ENCODE measurements at places on chromosomes 11 and 22.

- no peak for DNase-seq
Measured at GRCh38 chr11:110512026-110512425, 82.3 kb downstream of the FDX1 start.

DNA sequence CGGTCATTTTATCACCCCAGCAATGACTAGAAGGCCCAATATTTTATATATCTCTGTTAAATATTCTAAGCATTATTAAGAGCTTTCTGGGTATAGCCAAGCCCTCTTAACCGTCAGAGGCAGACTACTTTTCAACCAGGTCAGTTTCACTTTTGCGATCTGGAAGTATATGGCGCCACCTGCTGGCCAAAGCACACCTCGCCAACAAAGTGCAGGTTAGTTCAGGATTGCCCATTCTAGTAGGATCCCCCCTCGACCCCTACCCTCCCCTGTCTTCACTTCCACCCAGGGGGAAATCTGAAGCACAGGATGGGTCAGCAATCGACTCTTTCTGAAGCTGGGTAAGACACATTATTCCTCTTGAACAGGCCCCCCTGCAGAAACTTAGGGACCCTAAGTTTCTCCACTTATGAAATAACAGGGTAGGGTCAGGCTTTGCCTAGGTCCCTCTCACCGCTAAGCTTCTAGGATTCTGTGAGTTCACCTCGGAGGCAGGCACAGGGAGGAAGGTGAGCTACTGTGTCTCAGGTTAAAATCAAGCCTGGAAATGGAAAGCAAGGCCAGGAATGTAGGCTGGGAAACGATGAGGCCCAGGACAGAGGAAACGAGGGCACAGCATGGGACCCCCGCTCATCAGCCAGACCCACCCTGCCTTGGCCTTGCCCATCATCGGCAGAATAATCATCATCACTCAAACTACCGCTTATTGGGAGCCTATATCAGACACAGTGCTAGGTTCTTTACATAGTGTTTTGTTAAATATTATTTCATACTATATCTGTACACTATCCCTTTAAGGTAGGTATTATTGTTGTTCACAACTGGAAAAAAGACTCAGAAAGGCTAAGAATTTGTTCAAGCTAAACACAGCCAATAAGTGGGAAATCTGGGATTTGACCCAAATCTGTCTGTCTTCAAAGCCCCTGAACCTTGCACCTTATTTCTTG, 35.6 kb downstream of the KCNJ1 start:
- DNase-seq, result peak; percentile 42

DNA sequence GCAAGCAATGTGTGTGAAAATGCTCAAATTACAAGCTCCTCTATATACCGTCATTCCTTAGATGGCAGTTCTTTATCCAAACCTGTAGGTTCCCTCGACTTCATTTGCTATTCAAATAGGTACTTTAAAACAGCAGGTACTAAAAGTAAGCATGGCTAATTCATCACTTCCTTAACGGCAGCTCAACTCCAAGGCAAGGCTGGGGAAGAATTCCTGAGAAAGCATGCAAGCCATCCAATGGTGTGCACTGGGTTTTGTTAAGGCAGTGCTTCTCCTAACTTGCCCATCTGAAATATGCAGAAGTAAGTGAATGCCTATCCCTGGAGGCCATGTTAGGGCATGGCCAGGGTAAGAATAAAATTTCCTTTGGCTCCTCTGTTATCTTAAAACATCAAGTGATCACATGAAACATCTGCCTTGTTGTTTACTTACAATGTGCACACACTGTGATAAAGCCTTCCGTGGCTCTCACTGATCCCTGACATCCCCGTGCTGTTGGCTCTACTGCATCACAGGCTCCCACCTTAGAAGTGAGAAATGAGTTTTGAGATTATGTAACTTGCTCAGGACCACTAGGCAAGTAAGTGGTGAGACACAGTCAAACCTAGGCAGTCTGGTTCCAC, 52.1 kb downstream of the SMCO4 start:
- DNase-seq, result no peak

DNA sequence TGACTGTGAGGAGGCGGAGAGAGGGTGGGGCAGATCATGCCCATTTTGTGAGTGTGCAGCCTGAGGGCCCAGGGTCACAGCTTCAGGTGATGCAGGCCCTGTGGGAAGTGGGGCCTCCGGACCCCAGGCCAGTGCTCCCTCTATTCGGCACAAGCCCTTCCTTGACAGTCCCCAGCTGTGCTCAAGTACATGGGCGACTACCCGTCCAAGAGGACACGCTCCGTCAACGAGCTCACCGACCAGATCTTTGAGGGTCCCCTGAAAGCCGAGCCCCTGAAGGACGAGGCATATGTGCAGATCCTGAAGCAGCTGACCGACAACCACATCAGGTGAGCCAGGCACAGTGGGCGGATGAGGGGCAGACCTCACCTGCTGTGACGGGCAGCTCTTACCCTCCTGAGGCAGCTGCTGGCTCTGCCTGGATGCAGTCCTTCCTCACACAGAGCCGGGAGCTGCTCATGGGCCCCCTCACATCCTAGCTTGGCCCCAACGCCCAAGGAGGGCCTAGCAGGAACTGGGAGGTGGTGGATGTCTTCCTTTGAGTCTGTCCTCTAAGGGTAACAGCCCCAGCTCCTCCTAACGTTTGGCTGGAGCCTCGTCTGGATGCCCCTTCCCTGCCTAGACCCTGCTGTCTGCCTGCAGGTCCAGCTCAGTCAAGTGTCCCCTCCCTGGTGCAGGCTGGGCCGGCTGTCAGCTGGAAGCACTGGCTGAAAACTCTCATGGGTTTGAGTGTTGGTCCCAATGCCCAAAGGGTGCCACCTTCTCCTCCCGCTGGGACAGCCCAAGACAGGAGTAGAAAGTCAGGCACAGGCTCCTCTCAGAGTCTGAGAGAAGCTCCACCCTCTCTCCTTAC, 76.1 kb downstream of the MYO7A start:
- no peak for DNase-seq

DNA sequence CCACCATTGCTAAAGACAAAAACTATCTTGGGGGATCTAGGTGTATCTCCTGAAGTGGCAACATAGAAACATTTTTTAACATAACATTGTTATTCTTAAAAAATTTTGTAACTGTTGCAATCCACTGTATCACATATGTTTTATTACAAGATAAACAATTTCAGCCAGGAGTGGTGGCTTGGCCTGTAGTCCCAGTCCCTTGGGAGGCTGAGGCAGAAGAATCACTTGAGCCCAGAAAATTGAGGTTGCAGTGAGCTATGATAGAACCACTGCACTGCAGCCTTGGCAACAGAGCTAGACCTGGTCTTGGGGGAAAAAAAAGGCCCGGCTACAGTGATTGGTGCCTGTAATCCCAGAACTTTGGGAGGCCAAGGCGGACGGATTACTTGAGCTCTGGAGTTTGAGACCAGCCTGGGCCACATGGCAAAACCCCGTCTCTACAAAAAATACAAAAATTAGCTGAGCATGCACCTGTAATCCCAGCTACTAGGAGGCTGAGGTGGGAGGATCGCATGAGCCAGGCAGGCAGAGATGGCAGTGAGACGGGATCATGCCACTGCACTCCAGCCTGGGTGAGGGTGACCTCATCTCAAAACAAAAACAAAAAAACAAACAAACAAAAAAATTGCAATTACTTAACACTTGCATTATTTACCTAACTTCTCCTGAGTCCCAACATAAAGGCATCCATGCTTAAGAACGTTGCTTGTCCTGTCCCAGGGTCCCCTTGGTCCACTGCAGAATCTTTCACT, 1.5 kb upstream of the DEPDC5 start:
- DNase-seq, result no peak

DNA sequence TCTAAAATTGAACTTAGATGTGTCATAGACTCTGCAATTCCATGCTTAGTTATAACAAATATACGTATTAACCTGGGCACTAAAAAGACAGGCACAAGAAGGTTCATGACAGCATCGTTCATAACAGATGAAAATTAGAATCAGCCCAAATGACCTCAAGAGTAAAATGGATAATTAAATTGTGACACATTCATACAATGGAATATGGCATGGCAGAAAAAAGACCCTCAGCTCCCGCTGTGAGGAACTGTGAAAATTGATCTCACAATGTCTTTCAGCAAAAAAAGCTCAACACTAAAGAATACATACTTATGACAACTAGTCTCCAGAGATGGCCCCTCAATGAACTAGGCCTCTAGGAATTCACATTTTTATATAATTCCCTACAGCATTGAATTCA, 386.0 kb downstream of the GUCY1A2 start:
- DNase-seq, result no peak

- DNase-seq, result no peak
Measured at GRCh38 chr11:131770801-131771200, 400.4 kb downstream of the NTM start.

DNA sequence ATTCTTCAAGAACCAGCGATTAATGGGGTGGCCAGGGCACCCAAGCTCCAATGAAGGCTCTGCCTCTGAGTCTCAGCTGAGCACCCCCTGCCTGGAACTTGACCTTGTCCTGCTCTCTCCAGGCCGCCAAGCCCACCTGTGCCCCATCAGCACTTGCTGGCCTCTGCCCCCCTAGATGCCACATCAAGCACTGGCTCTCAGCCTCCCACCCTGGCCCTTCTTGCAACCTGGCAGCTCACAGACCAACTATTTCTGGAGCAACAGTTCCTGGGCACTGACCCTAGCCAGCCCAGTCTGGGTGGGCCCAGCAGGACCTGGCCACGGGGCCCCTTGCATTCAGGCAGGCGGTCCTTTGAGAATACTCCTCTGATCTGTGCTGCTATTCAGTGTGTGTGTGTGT, 98.8 kb upstream of the PITPNB start:
- no peak for DNase-seq

- DNase-seq, result no peak
Measured at GRCh38 chr11:77174559-77174958, 46.5 kb downstream of the MYO7A start.

DNA sequence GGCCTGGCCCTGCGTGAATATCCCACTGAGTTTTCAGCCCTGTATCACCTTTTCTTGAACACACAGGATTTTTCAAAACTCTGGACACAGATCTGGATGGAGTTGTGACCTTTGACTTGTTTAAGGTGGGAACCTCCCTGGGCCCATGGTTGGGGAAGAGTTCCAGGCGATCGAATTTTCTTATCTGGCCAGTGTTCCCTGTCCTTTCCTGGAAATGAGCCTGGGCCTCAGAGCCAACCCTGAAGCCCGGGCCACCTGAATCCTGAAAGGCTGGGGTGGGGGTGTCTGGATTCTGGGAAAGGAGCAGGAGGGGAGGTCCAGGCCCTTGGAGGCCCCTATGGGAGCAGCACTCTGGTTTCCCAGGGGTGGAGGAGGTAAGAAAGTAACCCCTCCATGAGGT, 29.0 kb downstream of the CAPN1 start:
- no peak for DNase-seq

DNA sequence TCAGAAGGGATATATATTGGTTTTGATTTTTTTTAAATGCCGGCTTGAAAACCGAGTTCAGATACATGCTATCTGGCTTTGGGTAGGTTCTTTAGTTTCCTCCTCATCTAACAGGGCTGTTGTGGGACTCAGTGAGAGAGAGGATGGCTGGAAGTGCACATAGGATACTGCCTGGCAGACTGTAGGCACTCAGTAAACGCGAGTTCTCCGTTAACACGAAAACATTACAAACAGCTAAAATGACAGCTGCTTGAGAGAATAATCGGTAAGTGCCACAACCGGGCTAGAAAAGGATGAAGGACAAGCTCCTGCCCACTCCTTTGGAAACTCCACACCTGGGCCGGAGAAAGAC, 369 bp downstream of the XRRA1 start:
- no peak for DNase-seq

GRCh38 chr11:98059488-98059887, 961.3 kb upstream of the CNTN5 start:
- no peak for DNase-seq

DNA sequence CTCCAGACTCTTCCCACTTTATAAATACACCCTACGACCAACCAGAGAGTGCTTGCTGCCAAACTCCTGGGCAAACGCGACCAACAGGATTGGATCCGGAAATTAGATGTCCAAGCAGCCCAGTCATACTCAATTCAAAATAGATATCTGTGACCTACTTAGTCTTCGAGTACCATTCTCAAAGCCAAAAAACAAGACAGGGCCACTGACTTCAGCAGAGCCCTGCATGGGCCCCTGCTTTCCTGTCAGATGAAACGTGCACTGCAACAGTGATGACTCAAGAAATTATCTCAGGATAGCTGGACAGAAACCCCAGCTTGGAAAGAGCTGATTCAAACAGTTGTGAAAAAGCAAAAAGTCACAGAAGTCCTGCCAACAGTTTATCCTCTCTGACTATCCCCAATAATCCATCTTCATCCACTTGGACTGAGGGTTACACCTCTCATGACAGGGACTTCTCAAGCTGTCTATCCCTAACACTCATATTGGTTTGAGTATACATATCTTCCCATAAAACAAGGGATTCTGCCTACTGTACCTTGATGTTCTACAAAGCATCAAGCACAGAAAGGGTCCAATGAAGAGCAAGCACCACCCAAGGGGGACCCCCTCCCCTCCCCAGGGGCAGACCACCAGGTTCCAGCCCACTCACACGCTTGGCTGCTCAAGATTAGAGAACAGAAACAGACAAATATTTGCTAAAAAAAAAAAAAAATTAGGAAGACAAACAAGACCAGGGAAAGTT, 17.4 kb downstream of the SMCO4 start:
- DNase-seq, result no peak

- DNase-seq, result no peak
Measured at GRCh38 chr11:2580061-2580421, 119.8 kb downstream of the KCNQ1OT1 start.

- no peak for DNase-seq
Measured at GRCh38 chr11:111063726-111064517, 181.6 kb upstream of the POU2AF2 start.

- DNase-seq, result no peak
Measured at GRCh38 chr22:40178417-40179409, 988 bp downstream of the TNRC6B start.

- no peak for DNase-seq
Measured at GRCh38 chr11:6433998-6434660, 6.7 kb downstream of the HPX start.

DNA sequence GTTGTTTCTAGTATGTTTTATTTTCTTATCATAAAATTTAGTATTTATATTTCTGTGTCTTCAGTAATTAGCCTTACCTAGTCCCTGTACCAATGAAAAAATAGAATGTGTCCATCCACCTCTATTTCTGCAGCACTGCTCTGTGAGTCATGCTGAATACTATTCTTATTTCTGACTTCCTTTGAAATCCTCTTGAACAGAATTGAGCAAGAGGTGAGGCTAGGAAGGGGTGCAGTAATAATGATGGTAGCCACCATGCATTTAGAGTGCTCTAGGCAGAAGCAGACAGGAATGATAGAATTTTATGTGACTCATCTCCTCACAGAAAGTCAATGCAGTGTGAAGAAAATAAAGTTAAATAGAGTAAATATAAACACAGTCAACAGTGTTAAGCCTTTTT, 60.0 kb downstream of the OR10A6 start:
- DNase-seq, result no peak

Data from NCI-H2107 (cell line).